ENCODE measurements at places on chromosomes 4 and X.

- peak; percentile 63 for DNase-seq
Observed at GRCh38 chr4:99383833-99384392, 31.4 kb upstream of the ADH1C start.

DNA sequence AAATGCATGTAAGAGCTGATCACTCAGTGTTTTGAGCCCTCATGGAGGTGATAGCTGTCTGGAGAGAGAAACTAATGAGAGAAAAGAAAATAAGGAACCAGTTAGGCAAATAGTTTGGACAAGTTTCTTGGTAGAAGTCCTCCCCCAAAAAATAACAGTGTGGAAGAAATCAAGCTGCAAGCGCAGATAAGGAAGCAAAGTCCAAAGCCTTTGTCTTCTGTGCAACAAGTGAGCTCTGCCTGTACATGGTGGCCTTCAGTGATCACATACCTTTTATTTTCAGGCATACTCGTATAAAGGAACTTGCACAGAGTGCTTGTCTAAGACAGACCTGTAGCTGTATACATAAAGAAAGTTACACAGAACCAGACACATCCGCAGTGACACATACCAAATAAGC, 2.5 kb upstream of the UGT2A3 start:
- no peak for DNase-seq

- no peak for DNase-seq
Observed at GRCh38 chr4:6002492-6002833, 15.8 kb downstream of the C4orf50 start.

GRCh38 chr4:5044341-5044740, 6.9 kb upstream of the STK32B start:
- no peak for DNase-seq

- no peak for DNase-seq
Observed at GRCh38 chr4:185202984-185203485, 765 bp downstream of the CFAP97 start.

- peak; percentile 56 for DNase-seq
Observed at GRCh38 chr4:180164799-180165198, 2078.4 kb upstream of the TENM3 start.

DNA sequence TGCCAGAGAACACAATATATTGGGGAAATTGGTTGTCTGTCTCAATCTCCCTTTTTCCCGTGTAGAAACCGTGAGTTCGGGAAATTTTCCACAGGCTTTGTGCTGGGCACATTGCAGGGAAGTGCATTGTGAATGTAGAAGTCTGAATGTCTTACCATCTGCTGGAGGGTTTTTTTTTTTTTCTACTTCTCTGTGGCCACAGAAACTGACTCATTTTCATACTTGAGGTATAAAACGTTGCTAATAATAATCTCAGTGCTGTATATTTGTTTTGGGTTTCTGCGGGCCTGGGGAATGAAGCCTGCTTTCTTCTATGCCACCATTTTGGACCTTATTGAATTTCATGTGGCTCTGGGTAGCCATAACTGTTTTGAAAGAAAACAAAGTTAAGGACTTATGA, 1001.2 kb downstream of the STIM2 start:
- no peak for DNase-seq
